ENCODE measurements at places on chromosomes 5 and 9.

DNA sequence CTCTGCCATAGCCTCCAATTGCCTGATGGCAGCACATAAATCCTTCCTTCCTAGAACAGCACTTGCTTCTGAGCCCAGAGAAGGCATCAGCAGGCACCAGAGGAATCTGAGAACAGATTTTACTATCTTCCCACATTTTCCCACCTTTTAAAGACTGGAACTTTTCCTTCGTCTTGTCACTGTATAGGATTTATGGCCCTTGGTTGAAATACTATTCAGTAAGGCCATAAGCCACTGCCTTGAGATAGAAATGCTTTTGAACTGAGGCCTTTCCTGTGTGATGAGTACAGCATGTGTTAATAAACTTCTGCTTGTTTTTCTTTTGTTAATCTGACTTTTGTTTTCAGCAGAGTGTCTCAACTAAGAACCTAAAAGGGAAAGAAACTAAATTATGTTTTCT, 84.3 kb downstream of the MRPS27 start:
- no peak for DNase-seq

GRCh38 chr5:112189391-112189790, 229.7 kb downstream of the EPB41L4A start:
- DNase-seq: no peak

DNA sequence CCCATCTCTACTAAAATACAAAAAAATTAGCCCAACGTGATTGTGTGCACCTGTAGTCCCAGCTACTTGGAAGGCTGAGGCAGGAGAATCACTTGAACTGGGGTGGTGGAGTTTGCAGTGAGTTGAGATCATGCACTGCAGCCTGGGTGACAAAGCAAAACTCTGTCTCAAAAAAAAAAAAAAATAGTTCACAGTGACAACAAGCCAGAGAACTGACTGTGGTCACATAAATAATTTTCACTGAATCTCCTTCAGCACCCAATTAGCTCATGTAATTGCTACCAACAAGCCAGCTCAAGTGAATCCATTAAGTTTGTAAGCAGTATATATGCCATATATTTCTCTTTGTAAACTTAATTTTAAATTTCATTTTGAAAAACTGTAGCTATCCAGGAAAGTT, 14.5 kb upstream of the AFAP1L1 start:
- no peak for DNase-seq

DNA sequence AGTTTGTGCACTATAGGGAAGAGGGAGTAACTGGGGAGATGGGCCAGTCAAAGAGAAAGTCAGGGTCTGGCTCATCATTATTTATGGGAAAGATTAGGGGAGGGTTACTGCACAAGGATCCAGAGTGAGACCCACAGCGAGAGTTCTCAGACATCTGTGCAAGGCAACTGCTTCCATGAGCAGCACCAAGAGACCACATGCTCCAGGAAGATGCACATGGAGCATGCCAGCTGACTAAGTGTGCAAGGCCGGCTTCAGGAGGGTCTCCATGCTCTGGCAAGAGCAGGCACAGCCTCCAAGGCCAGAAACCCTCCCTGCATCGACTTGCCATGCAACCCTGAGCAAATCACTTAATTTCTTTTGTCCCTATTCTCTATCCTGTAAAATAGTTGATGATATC, 616.9 kb downstream of the CSNK1G3 start:
- DNase-seq: no peak
